ENCODE measurements at places on chromosomes 12 and 14.

DNA sequence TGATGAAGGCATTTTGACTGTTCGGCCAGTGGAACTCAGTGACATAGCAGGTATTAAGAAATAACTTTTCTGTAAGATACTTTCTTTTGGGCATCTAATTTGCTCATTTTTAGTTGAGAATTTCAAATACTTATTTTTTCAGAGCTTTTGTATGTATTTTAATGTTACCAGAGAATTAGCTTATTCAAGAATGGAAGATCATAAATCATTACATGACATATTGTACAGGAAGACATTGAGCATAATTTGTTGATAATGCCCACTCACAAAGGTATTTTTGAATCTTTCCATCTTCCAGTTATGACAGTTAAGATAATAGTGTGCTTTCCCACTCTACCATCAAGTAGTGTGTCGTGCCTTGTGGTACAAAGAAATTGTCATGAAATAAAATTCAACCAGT lies 36.5 kb downstream of the TMEM117 start:
- DNase-seq, result no peak

GRCh38 chr14:30082486-30082885 lies 154.8 kb upstream of the PRKD1 start:
- no peak for DNase-seq

- DNase-seq, result no peak
Observed at GRCh38 chr12:103161582-103162362, 204.3 kb downstream of the ASCL1 start.

DNA sequence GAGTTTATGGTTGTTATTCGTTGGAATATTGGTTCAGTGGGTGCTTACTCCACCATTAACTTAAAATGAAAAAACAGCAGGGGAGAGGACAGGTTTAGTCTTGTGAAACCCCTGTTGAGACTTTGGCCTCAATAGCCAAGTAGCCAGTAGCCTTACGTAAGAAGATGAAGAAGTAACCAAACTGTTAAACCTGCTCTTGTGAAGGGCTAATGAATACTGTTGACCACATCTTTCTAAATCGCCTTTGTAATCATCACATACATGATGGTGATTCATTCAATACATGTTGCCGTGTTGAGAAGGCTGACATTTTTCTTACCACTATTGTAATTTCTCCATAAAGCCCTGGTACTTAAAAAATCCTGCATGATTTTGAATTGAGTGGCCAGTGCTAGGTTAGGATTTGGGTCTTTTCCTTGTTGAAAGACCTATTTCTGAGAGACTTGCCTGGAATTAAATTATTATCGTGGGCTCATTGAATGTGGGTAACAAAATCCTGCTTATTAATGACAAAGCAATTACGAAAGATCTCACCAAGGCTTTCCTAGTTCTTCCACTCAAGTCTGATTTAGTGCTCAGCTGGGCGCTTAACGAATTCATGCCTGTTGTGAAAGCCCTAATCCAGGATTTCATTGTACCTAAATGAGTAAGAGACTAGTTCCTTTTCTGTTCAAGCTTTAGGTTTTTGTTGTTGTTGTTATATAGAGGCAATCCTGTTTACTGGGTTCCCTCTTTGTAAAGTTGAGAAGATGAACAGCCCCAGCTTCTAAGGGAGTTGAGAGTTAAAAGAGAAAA lies 333.1 kb downstream of the FUT8 start:
- no peak for DNase-seq

- no peak for DNase-seq
Observed at GRCh38 chr12:1445807-1446206, 148.6 kb downstream of the FBXL14 start.

DNA sequence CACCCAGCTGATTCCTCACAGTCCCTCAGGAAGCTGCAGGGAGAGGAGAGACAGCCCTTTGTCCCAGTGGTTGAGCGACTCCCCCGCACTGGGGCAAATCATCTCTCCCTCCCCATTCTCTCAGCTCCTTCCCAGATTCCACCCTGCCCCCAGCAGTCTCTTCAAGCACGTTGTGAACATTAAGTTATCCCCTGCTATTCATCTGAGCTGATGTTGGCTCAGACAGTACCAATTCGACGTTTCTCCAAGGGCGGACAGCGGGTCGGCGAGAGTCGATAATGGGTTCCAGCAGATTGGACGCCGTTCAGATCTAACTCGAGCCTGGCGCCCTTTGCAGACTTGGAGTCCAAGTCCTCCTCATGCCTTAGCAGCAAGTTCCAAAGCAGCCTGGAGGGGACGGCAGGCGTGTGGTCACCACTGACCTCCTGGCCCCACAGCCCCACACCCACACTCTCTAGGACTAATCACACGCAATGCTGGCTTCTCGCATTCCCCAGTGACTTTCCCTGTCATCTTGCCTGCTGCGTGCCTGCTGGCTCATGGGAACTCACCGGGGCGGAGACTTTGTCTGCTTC lies 245.9 kb downstream of the CHST11 start:
- DNase-seq, result no peak

- no peak for DNase-seq
Observed at GRCh38 chr12:50742776-50743175, 21.1 kb upstream of the ATF1 start.

DNA sequence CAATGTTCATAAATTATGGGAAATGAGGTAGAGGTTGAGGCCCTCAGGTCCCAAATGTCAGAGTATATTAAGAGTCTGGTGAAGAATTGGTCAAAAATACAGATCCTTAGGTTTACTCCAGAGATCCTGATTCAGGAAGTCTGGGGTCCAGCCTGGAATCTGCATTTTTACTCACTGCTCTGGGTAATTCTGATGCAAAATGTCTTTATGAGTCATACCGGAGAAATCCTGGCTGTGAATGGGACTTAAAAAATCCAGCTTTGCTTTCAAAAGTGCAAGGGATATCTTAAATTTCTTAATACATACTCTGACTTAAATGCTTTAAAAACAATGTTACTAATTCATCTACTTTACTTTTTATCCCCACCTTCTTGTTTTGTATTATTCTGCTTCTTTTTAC lies 74.5 kb downstream of the FERMT2 start:
- no peak for DNase-seq

- DNase-seq, result no peak
Observed at GRCh38 chr12:57470286-57470969, 9.2 kb downstream of the ARHGAP9 start.

DNA sequence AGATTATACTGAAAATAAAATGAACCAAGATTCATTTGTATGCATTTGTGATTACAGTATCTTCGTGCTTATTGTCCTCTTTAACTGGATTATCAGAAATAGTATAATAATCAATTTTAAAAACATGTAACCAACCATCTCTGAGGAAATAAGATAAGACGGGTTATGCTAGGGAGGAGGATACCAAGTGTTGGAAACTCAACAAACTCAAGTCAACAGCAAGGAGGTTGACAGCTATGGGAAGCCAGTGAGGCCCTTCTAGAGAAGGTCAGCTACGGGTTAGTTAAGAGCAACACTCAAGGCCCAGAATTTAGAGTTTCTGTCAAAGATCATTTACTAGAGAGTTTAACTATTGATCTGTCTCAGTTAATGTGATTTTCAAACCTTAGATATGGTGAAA lies 137.2 kb downstream of the PDZRN4 start:
- no peak for DNase-seq

DNA sequence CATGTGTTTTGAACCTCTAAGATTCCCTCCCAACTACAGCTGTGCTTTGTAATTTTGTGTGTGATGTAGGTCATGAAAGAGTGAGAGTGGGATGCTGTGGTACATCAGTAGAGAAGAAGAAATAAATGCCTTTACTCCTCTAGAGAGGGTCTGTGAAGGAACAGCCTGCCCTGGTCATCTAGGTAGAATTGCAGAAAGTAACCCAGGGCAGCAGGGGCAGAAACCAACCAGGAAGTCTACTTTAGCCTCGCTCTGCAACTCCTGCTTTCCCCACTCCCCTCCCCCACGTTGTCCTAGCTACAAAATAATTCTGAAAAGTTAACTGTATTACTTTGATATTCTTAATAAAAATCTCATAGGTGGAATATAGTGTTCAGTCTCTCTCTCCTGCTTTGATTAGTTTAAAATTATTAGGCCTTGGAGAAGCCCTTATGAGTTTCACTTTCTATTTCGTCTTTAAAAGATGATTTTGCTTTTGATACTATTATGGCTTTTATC lies 7.5 kb downstream of the TBK1 start:
- DNase-seq, result no peak

DNA sequence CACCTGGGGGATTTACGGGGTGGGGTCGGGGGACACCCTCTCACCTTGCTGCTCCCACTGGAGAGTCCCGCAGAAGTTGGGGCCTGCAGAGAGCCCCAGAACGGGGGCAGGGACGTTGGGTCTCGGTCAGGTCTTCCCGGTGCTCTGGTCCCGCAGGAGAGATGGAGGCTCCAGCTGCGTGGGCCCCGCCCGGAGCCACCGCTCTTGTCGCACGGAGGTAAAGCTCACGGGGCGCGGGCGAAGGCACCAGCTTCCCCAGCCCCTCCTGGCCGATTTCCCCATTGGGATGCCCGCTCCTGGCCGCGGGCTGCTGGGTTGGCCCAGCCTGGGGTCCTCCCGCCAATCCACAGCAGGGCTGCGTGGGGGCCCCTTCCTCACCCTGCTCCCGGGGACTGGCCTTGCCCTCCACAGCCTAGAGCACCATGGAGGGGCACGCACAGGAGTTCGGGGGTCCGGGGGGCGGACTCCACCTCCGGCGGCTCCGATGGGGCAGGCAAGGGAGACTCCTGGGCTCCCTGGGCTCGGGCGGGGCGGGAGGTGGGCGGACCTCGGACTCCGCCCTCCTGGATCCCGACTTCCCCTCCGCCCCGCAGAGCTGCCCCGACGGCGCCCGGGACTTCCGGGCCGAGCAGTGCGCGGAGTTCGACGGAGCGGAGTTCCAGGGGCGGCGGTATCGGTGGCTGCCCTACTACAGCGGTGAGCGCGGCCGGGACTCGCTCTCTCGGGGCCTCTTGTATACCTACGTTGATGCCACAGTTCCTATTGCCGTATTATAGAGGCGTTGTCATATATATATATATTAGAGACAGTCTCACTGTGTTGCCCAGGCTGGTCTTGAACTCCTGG lies 8.4 kb downstream of the PAPLN start:
- DNase-seq, result peak; percentile 46

- DNase-seq, result no peak
Observed at GRCh38 chr12:9897535-9897934, 16.2 kb downstream of the KLRF2 start.

DNA sequence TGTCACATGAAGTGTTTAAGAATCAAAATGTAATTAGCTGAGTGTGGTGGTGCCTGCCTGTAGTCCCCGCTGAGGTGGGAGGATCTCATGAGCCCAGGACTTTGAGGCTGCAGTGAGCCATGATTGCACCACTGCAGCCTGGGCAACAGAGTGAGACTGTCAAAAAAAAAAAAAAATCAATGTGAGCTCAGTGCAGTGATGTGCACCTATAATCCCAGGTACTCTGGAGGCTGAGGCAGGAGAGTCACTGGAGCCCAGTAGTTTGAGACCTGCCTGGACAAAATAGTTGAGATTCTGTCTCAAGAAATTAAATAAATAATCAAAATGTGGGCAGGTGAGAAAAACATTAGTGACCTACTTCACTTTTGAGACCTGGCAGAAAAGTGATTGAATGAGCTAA lies 140.0 kb downstream of the MON2 start:
- no peak for DNase-seq

- peak; percentile 62 for DNase-seq
Observed at GRCh38 chr12:122062832-122063693, 15.5 kb upstream of the MLXIP start.

DNA sequence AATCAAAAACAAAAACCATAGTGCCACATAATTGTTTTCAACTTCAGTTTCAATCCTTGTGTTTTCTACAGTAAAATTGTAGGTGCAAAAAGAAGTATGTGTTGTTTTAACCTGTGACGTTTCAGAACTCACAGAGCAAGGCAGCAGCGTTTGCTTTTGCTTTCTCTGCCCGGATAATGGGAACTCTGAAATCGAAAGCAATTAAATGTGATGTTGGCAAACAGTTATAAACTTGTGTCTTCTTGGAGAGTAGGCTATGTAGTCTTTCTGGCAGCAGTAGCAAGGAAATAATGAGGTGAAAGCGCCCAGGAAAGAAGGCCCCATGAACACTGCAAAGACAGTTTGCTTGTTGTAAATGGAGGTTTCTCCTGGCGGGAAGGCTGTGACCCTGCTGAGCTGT lies 39.1 kb downstream of the FNTB start:
- DNase-seq, result no peak

GRCh38 chr14:70638416-70638815 lies 3.3 kb upstream of the TTC9 start:
- no peak for DNase-seq

GRCh38 chr14:59529189-59529588 lies 44.9 kb downstream of the JKAMP start:
- no peak for DNase-seq

GRCh38 chr12:114817571-114818425 lies 133.8 kb upstream of the TBX3 start:
- DNase-seq, result peak; percentile 87

GRCh38 chr14:55241673-55242072 lies 29.5 kb upstream of the FBXO34 start:
- no peak for DNase-seq

- no peak for DNase-seq
Observed at GRCh38 chr14:52079239-52079959, 10.5 kb upstream of the NID2 start.

- peak; percentile 79 for DNase-seq
Observed at GRCh38 chr12:24838531-24838950, 110.4 kb downstream of the BCAT1 start.

DNA sequence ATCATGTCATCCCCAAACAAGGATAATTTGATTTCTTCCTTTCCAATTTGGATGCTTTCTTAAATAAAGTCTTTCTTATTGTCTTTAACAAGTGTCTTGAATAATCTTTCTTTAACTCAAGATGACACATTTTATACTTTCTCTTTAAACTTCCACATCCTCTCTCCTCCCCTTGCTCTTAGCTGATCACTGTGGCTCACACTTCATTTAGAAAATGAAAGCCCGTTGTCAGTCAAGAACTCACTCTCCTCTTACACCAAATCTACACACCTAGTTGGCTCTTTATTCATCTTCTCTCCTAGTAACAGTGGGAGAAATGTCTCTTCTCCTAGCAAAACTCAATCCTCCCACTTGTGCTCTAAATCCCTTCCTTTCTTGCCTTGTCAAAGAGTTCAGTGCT lies 10.4 kb upstream of the RMST start:
- DNase-seq, result no peak

All from tongue (tissue), 3 donors.